ENCODE measurements at places on chromosomes 7 and 10.

DNA sequence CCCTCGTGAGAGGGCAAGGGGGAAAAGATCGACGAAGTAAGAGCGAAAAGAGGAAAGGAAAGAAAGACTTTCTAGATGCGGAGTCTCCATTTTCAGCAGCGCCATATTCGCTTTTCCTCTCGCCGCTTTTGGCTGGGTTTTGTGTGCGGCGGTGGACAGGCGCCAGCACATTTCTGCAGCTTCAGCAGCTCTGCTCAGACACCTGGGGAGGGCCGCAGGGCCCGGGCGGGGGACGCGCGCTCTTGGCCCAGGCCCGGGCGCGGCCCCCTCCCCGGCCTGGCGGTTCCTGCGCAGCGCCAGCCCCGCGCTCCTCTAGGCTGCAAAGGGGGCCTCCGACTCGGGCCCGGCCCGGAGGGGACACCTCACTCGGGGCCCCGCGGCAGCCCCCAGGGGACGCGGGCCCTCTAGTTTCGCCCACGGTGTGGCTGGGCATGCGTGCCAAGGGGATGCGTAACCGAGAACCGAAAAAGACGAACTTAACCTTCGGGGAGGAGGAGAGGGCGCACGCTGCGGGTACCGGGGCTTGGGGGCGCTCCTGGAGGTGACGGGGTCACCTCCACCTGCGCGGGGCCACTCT, 34.5 kb upstream of the EBLN1 start:
- DNase-seq: peak; percentile 23

- DNase-seq: no peak
Observed at GRCh38 chr10:47425813-47426419, 41.8 kb upstream of the ZNF488 start.

DNA sequence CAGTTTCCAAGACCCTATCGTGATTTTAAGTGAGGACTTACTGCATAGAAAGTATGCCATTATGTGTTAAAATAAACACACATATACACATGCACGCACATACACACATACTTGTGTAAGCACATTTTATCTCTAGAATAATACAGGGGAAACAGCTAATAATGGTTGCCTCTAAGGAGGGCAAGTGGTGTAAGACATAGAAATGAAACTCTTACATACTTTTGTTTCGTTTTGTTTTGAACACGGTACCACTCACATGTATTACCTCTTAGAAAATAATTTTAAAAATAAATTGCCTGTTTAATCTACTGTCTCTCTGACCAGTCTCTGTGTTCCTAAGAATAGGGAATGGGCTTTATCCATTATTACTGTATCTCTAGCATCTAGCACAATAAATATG, 49.2 kb downstream of the HERPUD2 start:
- DNase-seq: no peak

DNA sequence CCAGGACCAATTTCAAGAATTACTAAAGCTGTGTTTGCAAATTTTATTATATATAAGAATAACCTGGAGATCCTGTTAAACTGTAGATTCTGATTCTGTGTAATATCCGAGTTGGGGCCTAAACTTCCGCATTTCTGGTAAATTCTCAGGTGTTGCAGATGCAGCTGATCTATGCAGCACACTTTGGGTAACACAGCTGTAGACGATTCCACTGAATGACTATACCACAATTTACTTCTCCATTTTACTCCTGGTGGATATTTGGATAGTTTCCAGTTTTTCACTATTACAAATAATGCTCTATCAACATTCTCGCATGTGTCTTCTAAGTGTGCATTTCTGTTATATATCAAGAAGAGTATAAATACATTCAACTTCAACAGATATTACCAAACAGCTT, 7.5 kb downstream of the GDI2 start:
- no peak for DNase-seq

DNA sequence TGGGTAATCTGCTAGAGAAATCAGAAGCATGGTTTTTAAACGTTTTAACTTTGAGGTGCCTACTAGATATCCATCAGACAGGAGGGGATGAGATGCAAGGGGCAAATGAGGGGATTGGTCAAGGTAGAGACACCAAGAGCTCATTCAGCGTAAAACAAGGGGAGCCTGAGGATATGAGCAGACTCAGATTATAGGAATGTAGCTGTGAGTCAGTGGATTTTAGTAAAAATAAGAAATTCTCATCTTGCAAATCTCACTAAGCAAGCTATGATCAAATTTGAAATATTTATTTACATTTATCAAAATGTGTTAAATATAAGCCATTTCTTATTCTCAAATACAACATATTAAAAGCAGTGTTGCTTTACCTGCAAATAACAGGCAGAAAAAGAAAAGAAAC, 21.4 kb upstream of the TFEC start:
- no peak for DNase-seq

GRCh38 chr7:40772096-40772495, 637.3 kb downstream of the SUGCT start:
- DNase-seq: no peak

- no peak for DNase-seq
Observed at GRCh38 chr7:117819558-117819957, 53.7 kb downstream of the CTTNBP2 start.

DNA sequence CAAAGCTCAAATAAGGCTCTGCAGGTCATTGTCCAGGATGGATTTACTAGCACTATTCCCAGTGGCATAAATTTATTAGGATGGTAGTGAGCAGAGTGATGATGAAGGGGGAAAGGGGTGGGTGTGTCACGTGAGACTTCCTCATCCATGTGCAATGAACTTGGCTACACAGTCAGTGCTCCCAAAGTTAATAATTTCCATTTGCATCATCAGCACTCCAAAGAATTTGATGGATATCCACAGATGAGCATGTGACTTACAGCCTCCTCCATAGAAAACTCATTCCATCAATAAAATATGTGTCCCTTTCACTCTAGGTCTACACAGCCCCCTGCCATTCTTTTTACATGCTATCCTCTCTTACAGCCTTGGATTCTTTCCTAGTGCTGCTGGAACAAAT, 142.6 kb upstream of the PLPP4 start:
- DNase-seq: no peak

DNA sequence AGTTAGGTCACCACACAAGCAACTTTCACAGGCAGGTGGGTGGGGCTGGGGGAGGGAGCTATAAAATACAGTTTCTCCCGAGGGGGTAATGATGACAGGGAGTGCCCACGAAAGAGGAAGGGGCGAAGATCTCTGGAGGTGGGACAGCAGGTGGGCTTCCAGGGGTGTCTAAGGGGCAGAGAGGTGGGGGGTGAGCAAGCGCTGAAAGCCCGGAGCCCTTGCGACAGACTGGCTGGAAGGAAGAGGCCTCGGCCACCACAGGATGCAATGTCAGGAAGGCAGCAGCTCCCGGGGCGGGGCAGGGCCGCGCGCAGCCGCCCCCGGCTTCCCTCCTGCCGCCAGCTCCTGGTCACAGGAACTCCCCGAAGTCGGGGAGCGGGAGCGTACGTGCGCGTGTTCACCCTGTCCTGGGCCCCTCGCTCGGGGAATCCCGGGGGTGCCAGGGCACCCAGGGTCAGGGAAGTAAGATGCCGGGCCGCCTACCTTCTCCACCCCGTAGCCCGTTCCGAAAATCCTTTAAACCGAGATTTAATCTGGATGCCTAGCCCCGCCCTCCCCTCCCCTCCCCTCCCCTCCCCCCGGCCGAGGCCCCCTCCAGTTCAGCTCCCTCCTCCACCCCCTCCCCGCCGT, 105.2 kb upstream of the PPIF start:
- DNase-seq: peak; percentile 63

DNA sequence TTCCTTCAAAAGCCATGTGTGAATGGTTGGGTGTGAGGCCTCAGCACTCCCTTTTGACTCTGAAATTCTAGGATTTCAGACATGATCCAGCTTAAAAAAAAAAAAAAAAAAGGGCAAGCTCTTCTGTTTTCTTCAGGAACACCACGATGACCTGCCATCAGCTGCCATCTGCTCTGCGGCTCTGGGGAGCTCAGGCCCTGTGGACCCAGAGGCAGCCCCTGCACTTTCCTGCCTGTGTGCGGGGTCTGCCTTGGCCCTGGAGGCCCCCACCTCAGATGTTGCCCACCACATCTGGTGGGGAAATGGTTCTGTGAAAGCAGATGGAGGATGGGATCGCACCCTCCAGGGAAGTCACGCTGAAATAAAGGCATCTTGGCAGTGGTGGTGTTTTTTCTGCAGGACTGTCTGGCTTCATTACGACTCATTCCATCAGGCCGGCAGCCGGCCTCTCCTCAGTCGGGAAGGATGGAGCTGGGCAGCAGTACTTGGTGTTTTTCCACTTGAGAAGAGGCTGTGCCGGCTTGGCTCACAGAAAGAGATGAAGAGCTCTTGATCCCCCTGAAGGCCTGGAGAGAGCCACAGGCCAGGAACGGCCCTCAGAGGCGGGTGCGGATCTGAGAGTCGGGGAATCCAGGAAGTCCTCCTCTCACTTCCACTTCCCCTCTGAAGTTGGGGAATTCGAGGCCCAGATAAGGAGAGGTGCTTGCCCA, 66.1 kb upstream of the AQP1 start:
- DNase-seq: no peak

GRCh38 chr7:134485203-134485602, 26.3 kb upstream of the AKR1B1 start:
- no peak for DNase-seq

DNA sequence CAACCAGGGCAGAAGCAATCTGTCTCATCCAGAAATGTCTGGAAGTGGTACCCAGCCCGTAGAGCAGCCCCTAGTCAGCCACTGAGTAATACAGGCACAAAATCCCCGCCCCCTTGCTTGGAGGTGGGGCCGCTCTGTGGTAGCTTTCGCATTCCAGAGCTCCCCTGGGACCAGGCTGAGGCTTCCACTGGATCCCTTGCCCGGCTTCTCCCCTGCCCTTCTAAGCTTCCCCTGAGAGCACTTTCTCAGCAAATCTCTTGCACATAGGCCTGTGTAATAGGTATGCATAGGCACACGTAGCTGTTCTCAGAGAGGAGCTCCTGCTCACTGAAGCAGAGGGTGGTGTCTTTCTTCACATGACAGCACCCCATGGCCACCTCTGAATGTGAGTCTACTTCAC, 144.2 kb downstream of the BMS1 start:
- no peak for DNase-seq

- DNase-seq: no peak
Observed at GRCh38 chr7:130894146-130894908, 160.3 kb upstream of the KLF14 start.

GRCh38 chr7:137399827-137400823, 56.6 kb upstream of the PTN start:
- no peak for DNase-seq

DNA sequence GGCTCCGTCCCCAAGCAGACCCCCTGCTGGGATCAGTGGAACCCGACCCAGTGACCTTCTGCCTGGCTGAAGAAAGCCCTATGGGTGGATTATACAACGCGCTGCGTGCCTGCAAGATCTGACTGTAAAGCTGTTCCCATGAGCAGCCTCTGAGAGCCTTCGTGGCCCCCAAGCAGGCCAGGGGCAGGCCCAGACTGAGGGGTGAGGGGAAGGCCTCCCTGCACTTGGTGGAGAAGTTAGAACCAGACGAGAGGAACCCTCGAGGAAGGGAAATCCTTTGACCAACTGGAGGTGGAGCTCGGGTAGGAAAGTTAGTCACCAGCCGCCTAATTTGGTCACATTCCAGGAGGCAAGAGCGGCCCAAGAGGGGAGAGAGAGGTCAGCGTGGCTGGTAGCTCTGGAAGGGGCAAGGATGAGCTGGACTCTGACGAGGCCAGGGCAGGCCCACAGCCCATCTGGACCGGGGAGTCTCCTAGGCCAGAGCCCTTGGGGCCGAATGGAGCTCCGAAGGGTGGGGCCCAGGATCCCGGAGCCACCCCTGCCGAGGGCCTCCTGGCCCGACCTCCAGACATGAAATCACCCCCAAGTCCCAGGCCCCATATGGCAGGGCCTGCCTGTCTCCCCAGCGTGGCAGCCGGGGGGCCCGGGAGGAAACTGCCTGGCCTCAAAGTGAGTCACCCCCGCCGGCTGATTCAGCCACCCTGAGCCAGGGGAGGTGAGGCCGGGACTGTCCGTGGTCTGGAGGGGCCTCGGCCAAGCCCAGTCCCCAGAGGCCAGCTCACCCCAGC, 23.3 kb upstream of the PDGFA start:
- DNase-seq: no peak

- no peak for DNase-seq
Observed at GRCh38 chr10:72649291-72649690, 23.4 kb upstream of the MICU1 start.

- no peak for DNase-seq
Observed at GRCh38 chr10:62643606-62644587, 160.6 kb upstream of the ADO start.

- DNase-seq: no peak
Observed at GRCh38 chr10:26950934-26951333, 90.2 kb upstream of the ABI1 start.

- DNase-seq: peak; percentile 31
Observed at GRCh38 chr10:72126184-72126871, 38.0 kb upstream of the SPOCK2 start.

DNA sequence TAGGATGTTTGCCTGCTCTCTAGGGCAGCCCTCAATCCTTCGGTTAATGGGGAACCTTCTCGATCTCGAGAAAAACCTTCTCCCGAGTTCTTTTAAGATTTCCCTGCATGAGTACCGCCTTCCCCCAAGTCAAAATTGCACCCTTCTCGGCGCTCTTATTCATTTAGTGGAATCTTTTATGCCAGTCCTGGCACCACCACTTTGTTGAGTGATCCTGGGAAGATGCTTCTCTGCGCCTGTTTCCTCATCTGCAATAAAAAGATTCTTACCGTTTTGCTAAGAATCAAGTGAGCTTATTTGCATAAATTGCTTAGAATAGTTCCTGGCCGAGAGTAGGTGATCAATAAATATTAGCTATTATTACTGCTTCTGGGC, 697 bp downstream of the ARPC1A start:
- DNase-seq: no peak

GRCh38 chr7:130736298-130736900, 2.4 kb upstream of the KLF14 start:
- no peak for DNase-seq

DNA sequence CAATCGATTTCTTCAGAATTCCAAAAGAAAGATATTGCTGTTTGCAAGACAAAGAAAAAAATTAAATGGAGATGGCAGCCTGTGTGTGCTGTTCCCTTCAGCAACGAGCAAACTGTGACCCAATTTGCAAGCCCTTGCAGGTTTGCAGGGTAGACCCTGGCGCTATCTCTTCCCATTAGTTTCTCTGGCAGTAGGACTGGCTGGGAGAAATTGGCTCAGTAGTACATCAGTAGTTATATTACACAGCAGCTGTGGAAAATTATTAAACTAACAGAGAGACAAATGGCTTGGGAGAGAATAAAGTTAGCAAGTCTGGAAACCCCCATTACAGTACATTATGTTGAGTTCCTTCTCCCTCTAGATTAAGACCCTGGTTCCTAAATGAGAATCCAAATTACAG, 116.4 kb upstream of the ITGB1 start:
- DNase-seq: no peak

- DNase-seq: peak; percentile 42
Observed at GRCh38 chr7:6691609-6692106, 15.1 kb downstream of the ZNF12 start.

DNA sequence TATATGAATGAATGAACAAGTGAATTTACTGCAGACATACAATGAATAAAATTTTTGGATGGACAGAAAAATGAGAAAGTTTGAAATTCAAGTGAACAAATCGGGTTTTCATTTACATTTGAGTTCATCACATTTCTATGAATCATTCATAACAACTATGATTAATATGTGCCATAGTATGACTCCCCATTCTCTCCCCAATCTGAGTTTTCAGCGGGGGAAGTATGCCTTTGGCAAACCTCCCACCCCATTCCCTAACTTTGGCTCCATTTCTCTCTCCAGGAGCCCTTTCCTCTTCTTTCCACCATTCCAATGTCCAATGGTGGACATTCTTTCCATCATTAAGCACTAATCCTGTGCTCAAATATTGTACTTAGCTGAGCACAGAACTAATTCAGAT, 96.8 kb upstream of the LSM8 start:
- no peak for DNase-seq

All from T47D (cell line).